Karpas-422 (cell line): ENCODE measurements at places on chromosomes 7 and 10. TPM values are rescaled to one million over a fixed set of nuclear protein-coding genes. Genes with fewer than 3 reads are reported as not detected.
A peak's percentile ranks its signal among the peaks of the same experiment; 100 is the strongest.

The SUV39H2 gene
- 15.7 and 23.8 TPM in 2 replicates for total RNA-seq

- DNase-seq = no peak
Observed at GRCh38 chr7:4058158-4058557, 623.9 kb upstream of the FOXK1 start.

The CLEC2L gene
- not detected in 2 replicates for total RNA-seq

GRCh38 chr7:129163875-129164544 is 19.5 kb downstream of the TSPAN33 start:
- DNase-seq = peak; percentile 83

DNA sequence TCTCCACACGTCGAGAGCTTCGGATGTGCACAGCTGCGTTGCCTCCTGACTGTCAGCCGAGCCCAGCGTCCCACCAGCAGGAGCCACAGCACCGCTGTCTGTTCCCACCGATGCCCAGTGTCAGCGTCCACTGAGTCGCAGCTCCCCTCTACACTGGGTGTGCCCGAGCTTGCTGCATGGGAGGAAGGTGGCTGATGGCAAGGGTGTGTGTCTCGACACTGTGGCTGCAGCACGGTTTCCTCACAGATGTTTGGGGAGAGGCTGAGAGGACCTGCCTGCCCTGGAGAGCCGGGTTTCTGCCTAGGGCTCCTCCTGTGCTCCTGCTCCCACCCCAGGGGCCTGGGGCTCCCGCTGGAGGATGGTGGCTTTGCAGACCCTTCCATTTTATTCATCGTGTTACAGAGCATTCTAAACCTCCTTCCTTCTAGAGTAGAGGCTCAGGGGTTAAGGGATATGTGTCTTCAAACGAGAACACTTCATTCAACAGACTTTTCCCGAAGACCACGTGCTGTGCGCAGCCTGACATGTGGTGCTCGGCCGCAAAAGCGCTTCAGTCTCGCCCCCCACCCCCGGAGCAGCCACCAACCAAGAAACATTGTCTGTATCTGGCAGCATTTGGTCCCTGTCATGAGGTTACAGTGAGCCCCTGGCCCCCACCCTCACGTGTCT is 384.8 kb downstream of the DNAJB6 start:
- no peak for DNase-seq

DNA sequence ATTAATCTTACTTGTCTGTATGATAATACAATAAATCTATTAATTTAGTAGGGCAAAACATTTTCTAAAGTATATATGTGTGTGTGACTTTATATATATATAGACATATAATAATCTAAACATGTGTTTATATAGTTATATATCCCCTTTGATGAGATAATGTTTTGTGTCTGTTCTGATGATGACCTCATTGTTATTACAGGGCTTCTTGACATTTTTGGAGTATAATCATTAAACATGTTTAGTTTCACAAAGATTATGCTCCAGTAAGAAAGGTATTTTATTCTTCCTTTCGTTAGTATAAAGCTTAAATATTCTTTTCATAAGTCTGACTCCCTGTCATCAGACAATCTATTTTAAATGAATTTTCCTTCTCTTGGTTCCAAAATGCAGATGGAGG is 62.3 kb upstream of the CABCOCO1 start:
- DNase-seq = no peak

GRCh38 chr7:154720016-154720415 is 282.9 kb downstream of the PAXIP1 start:
- no peak for DNase-seq

The BICC1 gene
- total RNA-seq = not detected in 2 replicates

- DNase-seq = no peak
Observed at GRCh38 chr7:123944395-123944794, 19.4 kb downstream of the SPAM1 start.

DNA sequence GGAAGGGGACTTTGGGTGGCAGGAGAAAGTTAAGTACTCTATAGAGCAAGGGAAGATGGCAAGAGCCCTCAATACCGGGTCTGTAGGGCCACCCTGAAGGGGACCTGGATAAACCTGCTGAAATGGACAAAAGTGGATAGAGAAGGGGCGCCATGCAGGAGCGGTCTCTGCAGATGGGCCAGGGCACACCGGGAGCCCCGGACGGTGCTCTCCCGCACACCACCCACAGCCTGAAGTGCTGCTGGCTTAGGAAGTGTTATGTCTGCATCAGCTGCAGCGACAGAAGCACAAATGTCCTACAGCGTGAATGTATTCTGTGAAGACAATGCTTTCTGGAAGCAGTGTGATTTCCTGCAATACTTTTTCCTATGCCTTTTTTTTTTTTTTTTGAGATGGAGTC is 37.7 kb downstream of the BRI3 start:
- DNase-seq = no peak

- no peak for DNase-seq
Observed at GRCh38 chr7:31648288-31648687, 38.7 kb upstream of the PPP1R17 start.
